CD4-positive, alpha-beta T cell treated with Interleukin-4 for 1 hour (primary cell): ENCODE measurements at places on chromosomes 2 and 18.

- DNase-seq, result no peak
Observed at GRCh38 chr2:99810225-99810624, 320.4 kb upstream of the REV1 start.

GRCh38 chr2:98158305-98158704, 71.3 kb downstream of the VWA3B start:
- no peak for DNase-seq

DNA sequence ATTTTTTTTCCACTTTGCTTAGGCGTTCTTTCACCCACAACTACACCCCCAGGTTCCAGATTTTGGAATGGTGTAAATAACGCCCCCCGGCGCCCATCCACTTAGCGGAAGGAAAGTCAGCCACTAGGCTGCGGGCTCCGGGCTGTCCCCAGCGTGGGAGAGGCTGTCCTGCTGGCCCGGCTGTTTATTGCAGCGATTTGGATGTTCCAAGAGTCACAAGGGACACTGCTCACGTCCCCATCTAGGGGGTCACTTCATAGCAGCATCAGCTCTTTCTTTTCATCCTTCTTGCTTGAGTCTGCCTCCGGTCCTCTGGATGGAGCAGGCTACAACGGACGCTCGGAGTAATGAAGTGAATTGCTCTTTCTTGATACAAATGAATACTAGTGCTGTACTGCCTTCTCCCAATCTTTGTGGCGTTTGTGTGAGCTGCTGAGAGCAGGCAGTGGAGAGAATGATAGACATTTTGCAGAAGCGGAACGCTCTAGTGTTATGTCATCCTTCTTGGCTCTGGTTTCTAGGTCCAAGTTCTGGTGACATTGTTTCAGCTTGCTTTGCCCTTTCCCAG, 50.7 kb upstream of the PAIP2B start:
- DNase-seq, result no peak

GRCh38 chr2:236985761-236986339, 99.8 kb upstream of the COPS8 start:
- no peak for DNase-seq
